ENCODE measurements at places on chromosomes 7 and 10.

- no peak for DNase-seq
Measured at GRCh38 chr7:95558864-95559263, 37.5 kb downstream of the PDK4 start.

GRCh38 chr10:86970162-86970981, 2.1 kb downstream of the ADIRF start:
- DNase-seq = no peak

DNA sequence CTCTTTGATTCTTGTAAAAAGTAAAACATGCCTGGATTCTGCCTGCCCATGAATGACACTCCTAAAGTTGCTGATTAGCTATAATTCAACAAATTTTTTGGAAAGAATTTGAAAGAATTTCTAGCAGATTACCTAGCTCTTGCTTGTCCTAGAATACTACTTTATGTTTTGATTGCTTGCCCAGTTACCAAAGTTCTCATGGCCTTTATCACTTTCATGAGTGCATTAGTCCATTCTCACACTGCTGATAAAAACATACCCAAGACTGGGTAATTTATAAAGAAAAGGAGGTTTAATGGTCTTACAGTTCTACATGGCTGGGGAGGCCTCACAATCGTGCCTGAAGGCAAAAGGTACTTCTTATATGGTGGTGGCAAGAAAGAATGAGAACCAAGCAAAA, 1137.3 kb downstream of the SORCS1 start:
- no peak for DNase-seq

DNA sequence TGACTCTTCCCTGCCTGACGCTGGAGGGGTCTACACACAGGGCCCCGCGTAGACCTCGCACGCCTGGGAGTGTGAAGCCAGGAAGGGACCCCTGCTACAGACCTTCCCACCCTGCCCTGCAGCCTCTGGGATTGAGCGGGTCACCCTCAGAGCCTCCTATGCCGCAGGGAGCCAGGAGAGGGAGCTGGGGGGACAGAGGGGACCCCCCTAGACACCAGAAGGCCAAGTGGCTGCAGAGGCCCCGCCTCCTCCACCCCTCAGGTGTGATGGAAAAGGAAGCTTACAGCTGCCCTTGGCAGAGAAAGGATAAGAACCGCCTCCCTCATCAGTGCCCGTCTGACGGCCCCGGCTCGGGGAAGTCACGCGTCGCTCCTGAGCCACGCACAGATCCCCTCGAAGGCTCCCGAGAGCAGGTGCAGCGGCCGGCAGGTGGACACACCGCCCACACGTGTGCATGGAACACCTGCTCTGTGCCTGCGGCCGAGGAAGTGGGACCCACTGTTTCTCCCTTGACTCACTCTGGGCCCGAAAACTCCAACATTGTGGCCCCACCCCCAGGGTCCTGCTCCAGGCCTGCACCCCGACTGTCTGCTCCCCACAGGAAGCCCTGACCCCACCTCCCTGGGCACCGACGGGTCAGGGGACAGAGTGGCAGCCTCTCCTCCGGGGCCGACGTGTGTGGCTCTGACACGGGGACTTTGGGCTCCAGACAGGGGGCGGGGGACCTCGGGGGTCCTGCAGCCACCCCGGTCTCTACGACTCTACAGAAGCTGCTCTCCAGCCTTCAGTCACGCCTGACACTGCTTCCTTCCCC, 73.3 kb downstream of the MICALL2 start:
- no peak for DNase-seq

- DNase-seq = no peak
Measured at GRCh38 chr7:157498657-157499056, 161.9 kb downstream of the DNAJB6 start.

DNA sequence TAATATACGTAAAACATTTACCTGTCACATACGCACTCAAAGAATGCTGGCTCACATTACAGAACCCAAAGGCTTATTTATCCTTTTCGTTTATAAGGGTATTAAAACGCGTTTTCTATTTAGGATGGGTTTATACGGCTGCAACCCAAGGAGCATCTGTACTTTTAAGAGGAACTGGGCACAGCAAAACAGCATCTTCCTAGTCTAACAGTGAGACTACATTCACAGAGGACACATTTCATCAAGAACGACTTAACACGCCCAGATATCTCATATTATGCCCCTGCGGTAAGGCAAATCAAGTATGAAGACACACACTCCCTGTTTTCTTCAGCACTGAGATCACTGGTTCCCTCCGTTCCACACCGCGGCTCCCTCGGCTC, 533 bp upstream of the DMTF1 start:
- no peak for DNase-seq

DNA sequence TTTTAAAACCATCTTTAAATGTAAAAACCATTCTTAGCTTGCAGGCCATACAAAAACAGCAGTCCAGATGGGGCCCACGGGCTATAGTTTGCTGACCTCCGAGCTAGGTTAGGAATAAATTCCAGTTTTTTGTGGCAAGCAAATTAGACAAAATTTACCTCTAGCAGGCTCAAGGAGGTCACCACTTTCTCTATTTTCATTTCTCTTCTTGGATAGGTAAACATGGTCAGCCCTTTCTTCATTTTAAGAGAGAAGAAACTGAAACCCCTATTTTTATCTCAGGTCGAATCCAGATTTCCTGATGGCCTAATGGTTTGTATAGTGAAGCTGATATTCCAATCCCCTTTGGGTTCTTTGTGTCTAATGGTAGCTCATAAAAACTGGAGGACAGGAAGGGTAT, 10.7 kb downstream of the IKZF5 start:
- no peak for DNase-seq

GRCh38 chr10:101776161-101776817, 375 bp upstream of the FGF8 start:
- no peak for DNase-seq

DNA sequence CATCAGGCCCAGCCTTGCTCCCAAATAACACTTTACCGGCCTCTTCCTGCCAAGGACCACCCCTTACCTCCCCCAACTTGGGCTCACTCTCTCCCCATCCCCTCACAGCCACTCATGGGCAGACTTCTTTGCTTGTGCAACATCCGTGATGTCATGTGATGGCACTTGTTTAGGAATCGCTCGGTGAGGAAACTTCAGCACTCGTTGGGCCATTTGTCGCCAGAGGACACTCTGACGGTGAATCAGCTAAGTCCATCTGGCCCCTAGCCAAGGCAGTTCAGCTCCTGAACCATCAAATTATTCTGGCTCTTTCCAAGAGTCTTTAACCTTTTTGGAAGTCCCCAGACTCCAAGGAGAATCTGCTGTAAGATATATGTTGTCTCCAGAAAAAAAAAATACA, 19.2 kb downstream of the BTBD16 start:
- DNase-seq = no peak

GRCh38 chr10:88833723-88834122, 17.9 kb downstream of the ANKRD22 start:
- no peak for DNase-seq

GRCh38 chr7:70317356-70317755, 719.1 kb downstream of the AUTS2 start:
- no peak for DNase-seq

DNA sequence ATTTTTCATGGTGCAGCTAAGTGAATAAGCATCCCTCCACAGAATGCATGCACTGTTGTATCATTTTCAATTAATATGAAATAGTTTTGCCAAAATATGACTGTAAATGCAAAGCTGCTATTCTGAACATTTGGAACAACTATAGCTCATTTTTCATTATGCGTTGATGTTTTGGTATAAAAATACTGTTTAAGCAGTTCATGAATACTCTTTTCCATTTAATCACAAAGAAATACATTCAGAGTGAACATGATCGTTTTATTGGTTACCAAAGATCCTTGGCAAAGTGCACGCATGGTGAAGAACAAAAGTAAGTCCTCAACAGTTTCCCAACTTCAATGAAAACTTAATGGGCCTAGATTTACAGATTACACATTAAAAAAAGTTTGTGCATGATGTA, 33.1 kb downstream of the SKIDA1 start:
- DNase-seq = no peak

- DNase-seq = no peak
Measured at GRCh38 chr10:122567056-122567660, 6.6 kb downstream of the DMBT1 start.

DNA sequence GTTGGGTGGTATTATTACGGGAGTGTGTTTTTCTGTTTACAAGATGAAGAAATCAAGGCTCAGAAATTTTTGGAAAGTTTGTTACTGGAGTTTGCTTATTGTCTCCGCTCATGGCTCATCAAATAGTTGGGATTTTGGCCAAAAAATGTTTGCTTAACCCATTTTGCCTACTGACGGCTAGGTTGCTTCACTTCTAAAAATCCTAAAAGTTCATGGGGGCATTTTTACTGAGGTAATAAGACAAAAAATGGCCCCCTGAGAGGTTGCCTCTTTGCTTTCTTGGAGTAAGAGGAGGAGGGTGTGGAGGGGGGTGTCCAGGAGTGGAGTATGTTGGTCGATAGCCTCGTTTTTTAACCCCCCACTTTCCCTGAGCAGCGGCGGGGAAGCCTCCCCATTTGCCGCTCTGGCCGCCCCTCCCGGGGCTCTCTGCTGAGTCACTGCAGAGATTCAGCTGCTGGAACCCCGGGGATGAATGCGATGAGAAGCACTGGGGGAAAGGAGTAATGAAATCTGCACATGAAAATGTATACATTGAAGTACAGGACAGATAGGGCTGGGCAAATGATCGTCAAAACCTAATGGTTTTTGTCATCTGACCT, 1.5 kb downstream of the MEST start:
- no peak for DNase-seq

DNA sequence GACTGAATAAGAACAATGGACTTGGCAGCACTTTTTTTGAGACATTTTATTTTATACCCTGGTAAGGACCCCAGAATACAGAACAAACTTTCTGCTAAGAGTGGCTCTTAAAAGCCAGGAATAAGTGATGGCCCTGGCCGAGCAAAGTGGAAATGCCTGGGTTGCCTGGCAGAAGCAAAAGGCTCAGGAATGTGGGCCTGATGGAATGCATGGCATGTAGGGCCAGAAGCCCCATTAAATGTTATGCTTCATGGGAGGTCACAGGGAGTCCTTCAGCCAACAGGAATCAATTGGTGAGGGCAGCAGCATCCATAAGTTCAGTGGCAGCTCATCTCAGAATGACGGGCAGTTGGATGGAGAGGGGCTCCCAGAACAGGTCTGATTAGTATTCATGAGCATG, 301.5 kb upstream of the CACNA2D1 start:
- no peak for DNase-seq

DNA sequence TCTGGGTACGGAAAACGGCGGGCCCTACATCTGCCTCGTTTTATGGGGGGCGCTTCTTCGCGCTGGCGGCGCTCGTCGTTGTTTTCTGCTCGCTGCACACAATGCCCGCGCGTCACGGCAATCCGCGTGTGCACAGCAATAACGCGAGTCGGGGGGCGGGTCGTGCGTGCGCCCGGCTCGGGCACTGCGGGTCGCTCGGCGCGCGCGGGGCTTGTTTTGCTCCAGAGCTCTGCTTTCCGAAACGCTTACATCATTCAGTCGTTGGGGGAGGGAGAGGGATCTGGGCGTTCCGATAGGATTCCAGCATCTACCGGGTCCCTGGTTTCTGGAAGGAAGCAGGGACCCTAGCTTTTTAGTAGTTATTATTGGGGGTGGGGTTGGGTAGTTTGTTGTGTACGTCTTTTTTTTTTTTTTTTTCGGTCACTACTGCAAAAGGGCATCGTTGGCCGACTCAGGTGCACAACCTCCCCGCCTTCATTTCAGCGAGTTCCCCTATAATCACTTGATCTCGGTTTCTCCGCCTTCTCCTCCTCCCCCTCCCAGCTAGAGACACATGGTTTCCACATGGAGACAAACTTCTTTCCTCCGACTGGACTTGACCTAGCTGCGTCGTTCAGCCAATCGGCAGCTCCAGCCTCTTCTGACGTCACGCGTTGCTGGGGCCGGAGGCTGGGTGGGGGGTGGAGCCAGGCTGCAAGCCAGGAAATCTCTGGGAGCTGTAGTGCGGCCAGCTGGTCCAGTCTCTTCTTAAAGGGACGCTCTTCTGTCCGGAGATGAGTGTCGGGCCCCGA, 3.5 kb downstream of the MXI1 start:
- DNase-seq = peak; percentile 96

- no peak for DNase-seq
Measured at GRCh38 chr7:158470336-158470735, 117.3 kb downstream of the PTPRN2 start.

DNA sequence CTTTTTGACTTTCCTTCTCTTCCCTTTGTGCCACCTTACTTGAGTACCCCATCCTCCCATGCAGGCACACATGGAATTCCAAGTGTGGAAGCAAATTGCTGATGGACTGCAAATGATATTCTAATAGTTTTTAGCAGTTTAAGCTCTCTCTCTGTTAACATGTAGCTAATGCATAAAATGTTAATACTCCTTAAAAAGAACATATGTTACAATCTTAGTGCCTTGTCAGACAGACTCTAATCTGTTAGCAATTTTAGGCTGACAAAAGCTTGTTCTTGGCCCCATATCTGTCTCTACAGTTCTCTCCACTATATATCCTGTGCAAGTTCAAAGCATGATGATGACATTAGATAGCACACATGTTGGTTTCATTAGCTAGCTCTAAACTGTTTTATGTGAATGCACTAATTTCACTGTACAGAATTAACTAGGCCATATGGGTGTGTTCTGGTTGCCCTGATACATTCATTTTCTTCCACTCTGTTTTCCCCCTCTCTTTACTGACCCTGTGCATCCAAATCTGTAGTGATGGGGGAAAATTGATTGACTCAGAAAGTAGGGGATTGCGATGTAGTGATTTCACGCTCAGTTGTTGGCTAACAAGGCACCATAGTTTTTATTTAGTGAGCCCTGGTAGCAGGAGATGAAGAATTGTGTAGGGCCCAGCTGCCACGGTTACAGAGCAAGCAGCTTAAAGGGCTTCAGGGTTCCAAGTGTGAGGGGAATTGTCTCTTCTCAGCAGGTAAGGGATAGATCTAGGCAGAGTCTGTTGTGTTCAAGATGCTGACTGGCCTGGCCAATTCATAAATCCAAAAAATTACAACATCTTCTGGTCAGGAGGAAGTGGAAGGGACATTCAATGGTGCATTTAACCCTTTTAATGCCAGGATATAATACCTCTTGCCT, 114.6 kb upstream of the FZD1 start:
- DNase-seq = no peak

GRCh38 chr10:775245-776075, 86.0 kb upstream of the DIP2C start:
- DNase-seq = no peak

DNA sequence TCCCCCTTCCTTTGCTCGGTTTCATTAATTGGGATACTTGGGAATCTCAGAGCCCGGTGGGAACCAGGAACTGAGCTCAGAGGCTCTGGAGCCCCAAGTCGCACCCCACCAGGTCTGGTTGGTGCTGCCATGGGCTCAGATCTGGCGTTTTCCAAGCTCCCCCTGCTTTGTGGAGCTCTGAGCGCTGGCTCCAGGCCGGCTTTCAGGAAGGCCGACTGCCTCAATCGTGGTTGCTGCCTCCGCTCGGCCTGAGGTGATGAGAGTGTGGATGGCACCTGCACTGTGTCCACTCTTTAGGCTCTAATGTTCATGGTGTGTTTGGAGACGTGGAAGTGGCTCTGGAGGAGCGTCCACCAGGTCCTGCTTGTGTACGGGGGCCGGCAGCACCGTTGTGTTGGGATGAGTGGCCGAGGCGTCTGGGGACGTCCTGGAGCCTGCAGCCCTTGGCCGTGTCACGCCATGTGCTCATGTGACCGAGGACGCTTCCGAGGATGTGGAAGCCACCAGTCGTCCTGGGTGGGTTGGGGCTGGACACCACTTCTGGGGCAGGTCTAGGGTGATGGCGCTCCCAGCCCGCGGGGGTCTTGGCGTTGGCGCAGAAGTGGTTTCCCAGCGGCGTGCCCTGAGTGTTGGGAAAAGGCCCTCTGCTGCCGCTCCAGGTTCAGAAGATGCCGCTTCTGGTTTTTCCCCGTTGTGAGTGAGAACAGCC, 8.2 kb downstream of the INPP5A start:
- DNase-seq = no peak
